Dermis microvascular lymphatic vessel endothelial cell (primary cell): ENCODE measurements at places on chromosomes 2 and 18. TPM values are rescaled to one million over a fixed set of nuclear protein-coding genes. Genes with fewer than 3 reads are reported as not detected.

- DNase-seq = peak; percentile 89
Measured at GRCh38 chr2:12797815-12798214, 81.1 kb downstream of the TRIB2 start.

DNA sequence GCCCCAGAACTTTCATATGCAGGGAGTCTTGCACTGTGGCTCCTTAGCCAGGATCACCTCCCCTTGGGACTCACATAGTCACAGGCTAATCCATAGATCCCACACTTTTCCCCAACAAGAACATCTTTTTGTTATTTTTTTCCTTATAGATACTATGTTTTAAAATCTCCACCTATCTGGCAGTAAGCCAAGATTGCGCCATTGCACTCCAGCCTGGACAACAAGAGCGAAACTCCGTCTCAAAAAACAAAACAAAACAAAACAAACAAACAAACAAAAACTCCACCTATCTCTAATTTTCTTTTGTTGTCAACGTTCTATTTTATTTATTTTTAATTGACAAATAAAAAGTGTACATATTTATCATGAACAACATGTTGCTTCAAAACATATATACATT is 141.7 kb downstream of the PDE11A start:
- DNase-seq = no peak

DNA sequence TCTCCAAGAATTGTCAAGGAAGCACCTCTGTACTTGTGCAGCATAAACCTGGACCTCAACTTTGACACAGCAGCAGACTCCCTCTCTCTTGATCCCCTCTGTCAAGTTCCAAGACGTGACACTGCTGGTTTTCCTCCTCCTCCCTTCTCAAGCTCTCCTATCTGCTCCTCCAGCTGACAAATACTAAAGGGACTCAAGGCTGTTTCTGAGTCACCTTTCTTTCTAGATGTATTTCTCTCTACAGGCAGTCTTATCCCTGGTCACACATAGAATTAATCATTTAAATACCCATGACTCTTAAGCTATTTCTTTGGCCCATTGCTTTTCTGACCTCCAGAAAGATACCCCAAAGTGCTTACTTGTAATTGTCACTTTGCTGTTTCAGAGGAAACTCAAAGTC is 53.5 kb downstream of the SEPTIN10 start:
- DNase-seq = no peak

GRCh38 chr18:57444301-57444759 is 9.2 kb downstream of the ONECUT2 start:
- DNase-seq = no peak

DNA sequence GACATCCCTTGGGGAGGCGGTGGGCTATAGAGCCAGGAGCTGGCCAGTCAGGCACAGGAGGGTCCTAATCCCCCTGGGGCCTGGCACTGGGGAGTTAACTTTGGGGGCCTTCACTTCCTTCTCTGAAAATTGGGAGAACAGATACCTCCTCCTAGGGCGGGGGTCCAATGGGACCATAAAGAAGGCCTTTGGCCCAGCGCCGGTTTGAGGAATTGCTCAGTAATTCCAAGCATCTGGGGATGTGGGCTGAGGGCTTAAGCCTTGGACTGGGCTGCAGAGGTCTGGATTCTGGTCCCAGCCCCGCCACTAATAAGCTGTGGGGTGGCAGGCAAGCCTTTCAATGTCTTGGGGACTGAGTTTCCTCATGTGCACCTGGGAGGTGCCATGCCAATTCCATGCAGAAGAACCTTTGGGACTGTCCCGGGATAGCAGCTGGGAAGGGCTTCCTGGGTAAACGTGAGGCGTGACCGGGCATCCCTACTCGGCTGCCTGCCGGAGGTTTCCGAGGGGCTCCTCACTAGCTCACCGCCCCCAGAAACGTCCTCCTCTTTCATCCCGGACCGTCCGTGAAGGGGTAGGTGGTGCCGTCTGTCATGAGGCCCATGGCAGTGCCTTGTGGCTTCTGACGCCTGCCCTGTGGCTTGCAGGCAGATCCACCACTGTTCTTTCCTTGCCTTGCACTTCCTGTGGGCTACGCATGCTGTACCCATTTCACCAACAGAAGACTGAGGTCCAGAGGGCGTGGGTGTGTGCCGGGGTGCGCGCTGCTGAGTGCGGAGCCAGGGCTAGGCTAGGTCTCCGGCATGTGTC is 67.4 kb upstream of the HPCAL1 start:
- no peak for DNase-seq

DNA sequence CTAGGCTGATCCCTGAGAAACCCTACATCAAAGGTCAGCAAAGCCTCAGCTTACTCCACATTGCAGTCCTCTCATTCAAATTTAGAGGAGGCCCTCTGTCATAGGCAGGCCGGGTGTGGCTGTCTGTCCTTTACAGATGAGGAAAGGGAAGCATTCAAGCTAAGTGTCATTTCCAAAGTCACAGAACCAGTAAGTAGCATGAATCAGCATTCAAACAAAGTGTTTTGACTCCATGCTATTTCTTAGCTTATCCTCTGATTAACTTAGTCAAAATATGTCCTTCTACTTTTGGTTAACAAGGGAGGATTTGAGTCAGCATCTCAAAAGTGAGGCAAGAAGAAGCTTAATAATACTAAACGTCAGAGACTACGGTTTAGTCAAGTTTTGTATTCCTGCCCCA is 409.0 kb upstream of the POU3F3 start:
- DNase-seq = no peak

DNA sequence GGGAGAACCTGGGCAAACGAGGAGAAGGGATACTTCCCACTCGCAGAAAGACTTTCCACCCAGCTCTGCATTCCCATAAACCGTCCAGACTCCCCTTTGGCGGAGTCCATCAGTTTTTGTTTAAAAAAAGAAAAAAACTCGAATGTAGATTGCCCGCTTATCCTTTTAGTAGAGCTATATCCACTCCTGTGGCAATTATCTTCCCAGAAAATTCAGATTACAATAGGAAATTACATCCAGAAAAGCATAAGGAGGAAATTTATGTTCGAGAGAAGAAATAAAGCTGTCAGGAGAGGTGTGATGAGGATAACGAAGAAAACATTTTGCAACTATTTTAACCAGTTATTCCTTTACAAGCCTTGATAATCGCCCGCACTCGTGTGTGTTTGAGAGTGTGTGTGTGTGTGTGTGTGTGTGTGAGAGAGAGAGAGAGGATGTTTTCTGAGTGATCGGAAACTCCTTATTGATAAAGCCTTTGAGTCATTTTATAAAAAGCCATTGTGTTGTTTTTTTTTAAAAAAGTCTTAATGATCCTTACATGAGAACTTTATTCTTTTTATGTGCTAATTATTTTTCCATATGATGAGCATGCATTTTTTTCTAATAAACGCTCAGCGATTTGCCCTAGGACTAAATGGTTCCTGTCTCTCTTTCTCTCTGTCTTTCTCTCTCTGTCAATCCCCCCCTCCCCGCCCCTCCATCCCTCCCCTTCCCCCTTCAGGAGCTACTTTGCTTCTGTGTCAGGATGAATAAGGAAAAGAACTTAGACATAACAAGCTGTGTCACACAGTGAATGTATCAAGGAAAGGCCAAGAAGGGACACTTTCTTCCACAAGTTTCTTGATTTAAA is 1.1 kb upstream of the PPP3R1 start:
- peak; percentile 15 for DNase-seq

- DNase-seq = no peak
Measured at GRCh38 chr2:12725233-12726187, 8.8 kb downstream of the TRIB2 start.

- DNase-seq = no peak
Measured at GRCh38 chr2:172613615-172614231, 57.8 kb downstream of the PDK1 start.

Gene EVA1A
- 40.2 and 52.1 TPM in 2 replicates for total RNA-seq

Gene SPP2
- not detected in 2 replicates for total RNA-seq

Gene ZNF396
- total RNA-seq = 0.51 and 0.63 TPM in 2 replicates

Gene IL36B
- not detected in 2 replicates for total RNA-seq
